ENCODE measurements at places on chromosomes 5 and 9.
A peak's percentile ranks its signal among the peaks of the same experiment; 100 is the strongest.

GRCh38 chr5:80165452-80165851 lies 90.4 kb downstream of the SERINC5 start:
- no peak for DNase-seq

DNA sequence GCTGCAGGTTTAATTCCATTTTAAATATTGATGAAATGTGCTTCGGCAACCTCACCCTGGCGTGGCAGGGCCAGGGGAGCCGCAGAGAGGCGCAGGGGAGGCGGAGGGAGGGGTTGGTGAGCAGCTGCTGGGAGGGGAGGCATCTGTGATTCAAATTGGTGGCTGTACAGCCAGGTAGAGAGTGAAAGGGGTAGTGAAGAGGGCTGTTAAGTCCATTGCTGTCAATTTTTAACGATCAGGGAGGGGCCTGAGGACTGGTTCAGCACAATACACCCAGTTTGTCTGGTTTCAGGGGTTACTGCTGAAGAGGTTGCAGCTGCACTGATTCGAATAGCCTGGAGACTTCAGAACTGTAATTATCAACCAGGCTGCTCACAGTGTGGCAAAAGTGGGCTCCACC lies 31.3 kb downstream of the LHX6 start:
- DNase-seq = no peak

DNA sequence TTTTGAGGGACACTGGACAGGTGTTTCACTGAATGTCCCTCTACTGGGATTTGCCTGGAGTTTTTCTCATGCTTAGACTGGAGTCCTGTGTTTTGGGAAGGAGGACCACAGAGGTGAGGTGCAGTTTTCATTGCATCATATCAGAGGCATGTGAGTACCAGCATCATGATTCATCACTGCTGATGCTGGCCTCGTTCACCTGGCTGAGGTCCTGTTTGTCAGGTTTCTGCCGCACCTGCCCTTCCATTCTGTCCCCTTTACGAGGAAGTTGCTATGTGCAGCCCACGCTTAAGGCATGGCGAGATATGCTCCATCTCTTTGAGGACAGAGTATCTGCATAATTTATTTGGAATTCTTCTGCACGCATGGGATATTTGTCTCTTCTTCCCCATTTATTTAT lies 162.1 kb downstream of the TENT4A start:
- DNase-seq = no peak

GRCh38 chr5:153445875-153446579 lies 44.4 kb upstream of the GRIA1 start:
- no peak for DNase-seq

DNA sequence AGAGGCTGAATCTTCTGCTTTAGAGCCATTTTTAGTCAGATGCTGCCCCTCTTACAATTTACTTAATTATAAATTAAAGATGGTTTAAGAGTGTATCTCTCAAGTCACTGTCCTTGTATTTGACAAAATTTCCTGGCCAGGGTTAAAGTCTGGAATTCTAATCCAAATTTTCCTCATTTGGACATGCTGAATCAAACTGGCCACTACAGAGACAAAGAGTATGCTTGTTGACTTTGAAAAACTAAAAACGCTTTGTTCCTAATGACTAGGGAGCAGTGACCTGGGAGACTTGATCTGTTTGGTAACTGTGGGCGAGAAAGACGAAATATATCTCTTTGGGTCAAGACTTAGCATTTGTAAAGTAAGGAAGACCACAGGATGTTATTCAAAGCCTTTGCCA lies 303.2 kb downstream of the ZSWIM6 start:
- DNase-seq = no peak

DNA sequence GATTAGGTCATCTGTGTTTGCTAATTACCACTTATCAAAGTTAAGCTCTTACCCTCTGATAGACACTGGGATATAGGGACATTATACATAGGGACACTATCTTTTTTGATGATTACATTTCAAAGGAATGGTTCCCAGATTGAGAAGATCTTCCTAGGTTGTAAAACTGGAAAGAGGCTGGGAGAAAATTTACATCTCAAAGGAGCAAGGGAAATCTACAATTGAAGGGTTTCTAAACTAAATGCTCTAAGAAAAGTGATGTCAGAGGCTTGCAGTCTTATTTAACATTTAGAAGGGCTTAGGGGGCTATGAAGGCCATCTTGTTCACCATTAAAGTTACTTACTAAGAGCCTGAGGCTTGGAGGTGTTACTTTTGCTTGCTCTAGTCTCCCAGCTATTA lies 242.8 kb downstream of the PRR16 start:
- DNase-seq = no peak

- DNase-seq = no peak
Observed at GRCh38 chr5:130278136-130278535, 373.9 kb downstream of the CHSY3 start.

- DNase-seq = no peak
Observed at GRCh38 chr9:83430681-83431080, 107.5 kb downstream of the FRMD3 start.

DNA sequence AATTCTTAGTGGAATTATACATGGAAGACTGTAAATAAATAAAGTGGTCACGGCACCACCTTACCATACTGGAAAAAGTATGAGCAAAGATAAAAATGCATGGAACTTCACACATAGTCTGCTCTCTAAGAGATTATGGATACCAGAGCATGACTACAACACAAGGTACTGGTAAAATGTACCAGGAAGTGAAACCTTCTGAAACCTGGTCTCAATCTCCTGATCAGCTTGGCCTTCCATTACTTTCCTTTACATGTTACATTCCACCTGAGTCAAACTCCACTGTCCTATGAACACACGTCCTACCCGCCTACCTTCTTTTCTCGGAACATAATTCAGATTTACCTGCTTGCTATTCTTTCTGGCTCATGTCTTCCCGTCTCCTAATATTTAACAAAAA lies 15.9 kb downstream of the PTAR1 start:
- no peak for DNase-seq

DNA sequence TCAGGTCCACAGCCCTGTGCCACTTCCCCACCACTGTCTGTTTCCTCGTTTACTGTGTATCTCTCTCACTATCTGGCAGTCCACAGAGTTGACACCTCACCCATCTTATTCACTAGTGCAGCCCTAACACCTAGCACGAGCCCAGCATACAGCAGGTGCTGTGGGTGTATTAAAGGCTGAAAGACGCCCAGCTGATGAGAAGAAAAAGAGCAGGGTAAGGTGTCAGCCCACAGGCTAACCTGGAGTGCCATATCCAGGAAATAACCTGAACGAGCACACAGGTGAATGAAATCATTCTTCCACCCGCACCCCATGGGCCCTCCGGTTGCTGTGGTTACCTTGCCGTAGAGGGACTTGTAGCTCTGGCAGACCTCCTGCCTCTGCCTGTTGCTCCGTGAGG lies 18.6 kb downstream of the ANXA6 start:
- no peak for DNase-seq

DNA sequence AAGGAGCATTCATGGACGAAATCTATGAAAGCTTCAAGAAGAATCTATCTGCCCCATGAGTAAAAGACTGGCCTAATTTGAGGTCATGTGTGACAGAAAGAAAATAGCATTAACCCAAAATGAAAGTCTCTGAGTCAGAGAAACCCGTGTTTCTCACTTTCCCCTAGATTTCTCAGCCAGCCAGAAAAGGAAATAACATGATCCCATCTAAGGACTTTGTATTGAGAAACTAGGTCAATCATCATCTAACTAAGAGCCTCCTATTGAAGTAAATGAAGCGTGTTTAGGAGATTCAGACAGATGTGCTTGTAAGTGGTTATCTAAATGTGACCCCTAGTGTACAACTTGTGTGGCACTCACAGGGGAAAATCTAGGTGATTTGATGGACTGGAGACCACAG lies 77.3 kb upstream of the ZNF366 start:
- no peak for DNase-seq

DNA sequence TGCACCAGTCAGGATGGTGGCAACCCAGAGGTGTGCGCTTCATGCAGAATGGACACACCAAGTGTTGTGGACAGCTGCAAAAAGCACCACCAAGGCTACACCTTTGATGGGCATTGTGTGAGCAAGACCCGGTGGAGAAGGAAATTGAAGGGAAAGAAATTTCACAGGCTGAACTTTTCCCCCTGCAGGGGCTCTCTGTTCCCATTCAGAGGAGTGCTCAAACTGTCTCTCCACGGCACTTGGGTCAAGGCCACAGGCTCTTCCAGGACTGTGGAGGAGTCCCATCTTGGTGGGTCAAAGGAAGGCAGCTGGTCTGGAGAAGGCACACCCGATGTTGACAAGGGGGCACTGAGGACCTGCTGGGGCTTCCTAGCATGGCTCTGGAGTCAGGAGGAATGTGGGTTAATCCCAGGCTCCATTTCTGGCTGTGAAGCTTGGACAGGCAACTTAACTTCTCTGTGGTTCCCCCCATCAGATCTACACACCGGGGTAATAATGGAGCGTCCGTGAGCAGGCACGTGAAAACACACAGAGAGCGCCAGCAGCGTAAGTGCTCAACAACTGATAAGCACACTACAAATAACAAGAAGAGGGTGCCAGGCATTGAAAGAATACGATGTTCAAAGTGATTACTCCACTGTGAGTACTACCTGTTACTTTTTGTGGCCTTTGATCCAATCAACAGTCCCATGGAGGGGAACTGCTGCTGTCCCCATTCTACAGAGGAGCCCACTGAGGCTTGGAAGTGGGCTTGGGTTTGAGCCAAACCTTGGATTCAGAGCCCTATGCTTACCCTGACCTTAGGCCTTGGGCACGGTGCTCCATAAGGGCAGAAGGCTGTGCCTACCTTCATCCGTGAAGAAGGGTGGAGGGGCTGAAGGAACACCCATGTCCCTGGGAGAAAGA lies 34.2 kb upstream of the TIFAB start:
- no peak for DNase-seq

GRCh38 chr5:140118302-140118936 lies 4.5 kb downstream of the PURA start:
- DNase-seq = peak; percentile 29

DNA sequence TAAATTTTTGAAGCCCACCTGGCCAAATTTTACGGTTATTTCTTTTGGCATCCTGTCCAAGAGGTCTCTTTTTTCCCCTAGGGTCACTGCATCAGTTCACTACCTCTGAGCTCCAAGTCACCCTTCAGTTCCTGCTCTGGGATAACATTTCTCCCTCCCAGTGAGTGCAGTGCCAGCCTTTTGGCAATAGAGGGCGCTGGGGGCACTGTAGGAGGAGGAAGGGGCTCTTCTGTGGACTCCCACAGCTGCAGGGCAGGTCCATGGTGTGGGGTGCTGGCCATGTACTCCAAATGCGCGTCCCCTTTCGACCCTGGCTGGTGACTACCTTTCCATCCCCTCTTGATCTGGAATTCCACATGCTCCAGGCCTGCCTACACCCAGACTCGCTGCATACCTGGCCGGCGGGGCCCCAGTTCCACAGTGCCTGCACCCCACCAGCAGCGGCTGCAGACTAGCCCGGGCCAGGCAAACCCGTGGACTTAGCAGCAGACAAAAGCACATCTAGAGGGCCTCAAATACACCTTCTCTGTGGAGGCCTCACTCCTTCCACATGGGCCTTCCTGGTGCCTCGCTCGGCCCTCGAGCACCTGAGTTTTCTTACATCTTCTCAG lies 20.3 kb upstream of the NINJ1 start:
- DNase-seq = peak; percentile 53

GRCh38 chr9:27771803-27772545 lies 198.7 kb upstream of the C9orf72 start:
- DNase-seq = no peak

Measured in Kasumi-1 (cell line).